ENCODE measurements at places on chromosomes 2 and 18.
A peak's percentile ranks its signal among the peaks of the same experiment; 100 is the strongest.

DNA sequence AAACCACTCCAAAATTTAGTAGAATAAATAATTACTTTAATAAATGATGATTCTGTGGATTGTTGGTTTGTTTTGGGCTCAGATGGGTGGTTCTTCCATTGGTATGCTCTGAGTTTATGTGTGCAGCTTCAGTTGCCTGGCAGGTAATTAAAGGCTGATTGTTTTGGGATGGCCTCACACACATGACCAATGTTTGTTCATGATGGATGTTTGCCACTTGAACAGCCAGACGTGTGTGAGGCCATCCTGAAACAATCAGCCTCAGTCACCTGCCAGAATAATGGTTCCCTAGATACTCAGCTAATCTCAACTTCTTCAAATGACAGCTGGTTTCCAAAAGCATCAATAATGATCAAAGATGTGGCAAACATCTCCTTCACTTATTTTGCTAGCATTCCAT, 352.5 kb upstream of the GULP1 start:
- DNase-seq: no peak

- DNase-seq: no peak
These were observed 244.1 kb downstream of the LPIN1 start for GRCh38 chr2:11990576-11990975.

- no peak for DNase-seq
These were observed 516.3 kb downstream of the TDRD15 start for GRCh38 chr2:21640046-21640445.

DNA sequence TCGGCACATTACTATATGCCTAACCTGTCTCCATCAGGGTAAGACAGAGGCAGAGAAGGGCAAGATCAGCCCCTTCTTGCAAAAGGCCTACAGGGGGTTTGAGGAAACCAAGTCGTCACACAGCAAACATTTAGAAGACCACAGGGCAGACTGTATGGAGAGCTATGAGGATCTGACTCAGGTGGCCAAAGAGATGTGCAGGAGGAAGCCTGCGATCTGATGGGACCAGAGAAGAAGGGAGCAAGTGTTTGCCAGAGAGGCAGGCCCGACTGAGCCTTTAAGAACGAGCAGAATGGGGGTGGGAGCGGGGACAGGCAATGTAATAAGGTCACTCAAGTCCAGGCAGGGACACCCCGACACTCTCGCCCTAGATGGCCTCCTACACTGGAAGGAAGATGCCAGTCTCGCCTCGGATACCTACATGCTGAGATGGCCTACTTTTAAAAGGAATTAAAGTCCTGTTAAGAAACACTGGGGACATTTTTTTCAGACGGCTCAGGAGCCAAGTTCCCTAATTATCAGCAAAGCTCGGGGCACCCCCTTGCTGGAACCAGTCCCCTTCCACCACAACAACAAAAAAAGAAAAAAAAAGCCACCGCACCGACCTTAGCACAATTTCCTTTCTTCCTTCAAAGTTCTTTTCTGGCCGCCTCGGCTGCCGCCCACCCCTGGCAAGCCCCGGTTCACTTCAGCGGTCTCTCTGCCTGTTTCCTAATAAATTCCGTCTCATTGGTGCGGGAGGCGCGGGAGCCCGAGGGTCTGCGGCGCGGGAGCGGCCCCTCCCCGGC, 1.5 kb downstream of the SFXN5 start:
- DNase-seq: no peak

GRCh38 chr2:102761763-102762162, at the start of gene TMEM182:
Gene TMEM182, plus strand, starts transcription at chr2:102762031. Its CDS starts 187 bp downstream, at chr2:102762218.
- DNase-seq: no peak

DNA sequence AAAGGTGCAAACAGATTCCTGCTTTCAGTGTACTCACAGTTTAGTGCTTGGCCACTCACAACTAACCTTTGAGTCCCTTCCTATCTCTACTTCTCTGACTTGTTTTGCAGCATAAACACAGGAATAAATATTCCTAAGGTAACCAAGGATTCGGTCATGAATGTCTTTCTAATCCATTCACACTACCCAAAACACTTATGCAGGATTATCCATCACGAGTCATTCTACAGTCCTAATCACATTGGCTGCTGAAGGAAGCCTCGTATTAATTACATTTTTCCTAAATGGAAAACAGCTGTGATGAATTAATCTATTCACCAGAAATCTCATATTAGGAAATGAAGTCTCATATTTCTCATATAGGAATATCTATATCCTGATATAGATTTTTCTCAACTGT, 16.3 kb downstream of the RDH14 start:
- no peak for DNase-seq

DNA sequence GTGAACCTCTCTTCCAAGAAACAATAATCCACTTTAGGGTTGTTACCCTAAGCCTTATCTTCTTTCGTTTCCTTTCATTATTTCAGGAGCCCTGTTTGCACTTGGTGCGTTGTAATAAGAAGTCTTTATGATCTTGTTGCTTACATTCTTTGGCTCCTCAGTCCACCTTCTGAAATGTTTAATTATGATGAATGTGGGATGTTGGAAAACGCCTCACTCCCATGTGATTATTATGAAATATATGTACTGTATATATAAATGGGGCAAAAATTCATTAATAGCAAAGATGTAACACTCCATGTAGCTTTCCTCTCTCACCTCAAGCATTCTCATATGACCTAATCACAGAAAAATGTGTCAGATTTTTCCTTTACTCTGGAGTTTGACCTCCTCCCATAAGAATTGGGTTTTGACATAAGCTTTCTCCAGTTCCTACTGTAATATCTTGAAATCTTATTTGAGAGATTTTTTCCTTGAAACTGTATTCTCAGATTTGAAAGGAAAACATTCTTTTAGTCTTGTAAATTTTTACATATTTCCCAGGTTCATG, 397.2 kb upstream of the FANCL start:
- DNase-seq: no peak

DNA sequence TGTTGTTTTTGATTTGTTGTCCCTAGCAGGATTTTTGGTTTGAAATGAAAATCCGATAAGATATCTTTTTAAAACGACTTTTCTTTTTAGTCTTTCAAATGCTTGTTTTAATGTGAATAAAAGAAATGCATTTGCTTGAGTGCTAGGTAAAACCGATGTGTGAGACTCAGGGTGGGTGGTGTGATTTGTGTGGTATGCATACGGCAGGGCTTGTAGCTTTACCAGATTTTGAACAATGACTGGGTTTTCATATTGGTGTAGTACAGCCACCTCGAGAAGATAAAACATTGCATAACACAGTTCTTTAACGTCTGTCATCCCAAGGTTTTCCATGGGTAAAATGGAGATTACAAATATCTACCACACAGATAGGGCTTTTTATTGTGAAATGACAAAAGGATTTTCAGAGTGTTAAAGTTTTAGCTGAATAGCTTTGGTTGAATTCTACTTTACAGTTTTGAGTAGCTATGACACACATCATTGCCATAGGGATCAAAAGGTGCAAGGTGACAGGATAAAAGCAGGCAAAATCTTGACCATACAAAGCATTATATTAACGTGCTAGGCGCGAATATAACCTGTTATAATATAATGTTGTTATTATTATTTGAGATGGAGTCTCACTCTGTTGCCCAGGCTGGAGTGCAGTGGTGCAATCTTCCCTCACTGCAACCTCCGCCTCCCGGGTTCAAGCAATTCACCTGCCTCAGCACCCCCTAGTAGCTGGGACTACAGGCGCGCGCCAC, 824 bp upstream of the ZNF638 start:
- no peak for DNase-seq

GRCh38 chr2:15092181-15092580, 459.7 kb downstream of the LRATD1 start:
- no peak for DNase-seq

- no peak for DNase-seq
These were observed 385.5 kb downstream of the RND3 start for GRCh38 chr2:150101947-150102346.

DNA sequence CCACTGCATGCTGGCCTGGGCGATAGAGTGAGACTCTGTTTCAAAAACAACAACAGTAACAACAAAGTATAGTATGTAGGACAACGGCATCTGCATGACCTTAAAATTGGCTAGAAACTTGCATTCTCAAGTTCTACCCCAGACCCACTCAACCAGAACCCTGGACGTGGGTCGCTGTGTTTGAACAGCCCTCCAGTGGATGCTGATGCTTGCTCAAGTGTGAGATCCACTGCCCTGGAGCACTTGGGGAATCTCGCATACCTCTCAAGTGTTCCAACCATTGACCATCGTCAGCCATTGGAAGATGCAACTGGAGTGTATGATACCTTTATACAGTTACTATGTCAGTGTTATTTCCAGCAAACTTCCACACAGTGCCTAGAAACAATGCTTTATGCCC, 435.9 kb downstream of the DCDC2C start:
- DNase-seq: no peak

DNA sequence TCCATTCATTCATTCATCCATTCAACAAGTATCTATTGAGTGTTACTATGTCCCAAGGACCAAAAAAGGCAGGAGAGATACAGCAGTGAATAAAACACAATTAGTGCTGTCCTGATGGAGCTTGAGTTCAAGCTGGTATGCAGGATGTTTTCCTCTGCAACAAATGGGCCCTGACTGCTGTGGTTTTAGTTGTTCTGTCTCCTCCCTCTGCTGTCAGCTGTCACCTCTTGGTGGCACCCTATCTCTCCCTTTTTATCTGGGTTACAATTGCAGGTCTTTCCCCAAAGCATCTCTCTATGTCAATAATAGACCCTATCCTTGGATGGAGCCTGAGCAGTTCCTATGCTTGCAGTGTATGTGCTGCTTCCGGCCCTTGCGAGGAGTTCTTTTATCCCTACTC, 304.8 kb downstream of the PDE11A start:
- DNase-seq: no peak

GRCh38 chr2:103008586-103008985, 246.8 kb downstream of the TMEM182 start:
- no peak for DNase-seq

DNA sequence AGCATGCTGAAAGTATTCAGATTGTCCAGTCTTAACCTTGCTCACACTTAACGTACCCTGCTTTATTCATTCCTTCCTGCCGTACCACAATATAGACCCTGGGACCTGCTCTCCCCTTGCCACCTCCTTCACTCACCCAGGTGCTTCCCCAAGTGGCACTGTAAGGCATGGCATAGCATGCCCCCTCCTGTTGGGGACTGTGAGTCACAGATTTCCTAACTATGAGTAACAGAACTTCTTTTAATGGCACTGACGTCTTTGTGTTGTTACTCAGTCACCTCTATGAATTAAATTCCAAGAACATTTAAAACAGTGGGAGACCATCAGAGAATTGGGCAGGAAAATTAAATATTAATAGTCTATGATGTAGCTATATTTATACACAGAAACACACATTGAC, 117.2 kb downstream of the CTNNA2 start:
- no peak for DNase-seq

DNA sequence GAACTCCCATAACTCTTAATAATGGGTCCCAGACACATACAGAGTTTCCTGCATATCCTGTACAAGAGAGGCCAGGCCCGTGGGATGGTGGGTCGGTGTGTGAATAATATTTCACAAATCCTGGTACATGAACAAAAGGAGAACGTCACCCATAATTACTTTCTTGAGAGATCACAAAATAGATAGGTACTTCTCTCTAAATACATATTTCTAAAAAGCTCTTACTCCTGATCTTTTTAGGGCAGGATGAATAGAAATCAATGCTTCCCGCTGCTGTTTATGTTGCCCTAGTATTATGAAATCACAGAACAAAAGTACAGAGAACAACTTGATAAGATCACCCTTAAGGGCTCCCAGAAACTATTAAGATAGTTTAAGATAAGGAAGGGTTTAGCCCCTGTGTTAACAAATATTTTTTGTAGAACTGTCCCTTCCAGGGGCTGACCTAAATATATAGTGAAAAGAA, 5.4 kb downstream of the IRS1 start:
- DNase-seq: no peak

DNA sequence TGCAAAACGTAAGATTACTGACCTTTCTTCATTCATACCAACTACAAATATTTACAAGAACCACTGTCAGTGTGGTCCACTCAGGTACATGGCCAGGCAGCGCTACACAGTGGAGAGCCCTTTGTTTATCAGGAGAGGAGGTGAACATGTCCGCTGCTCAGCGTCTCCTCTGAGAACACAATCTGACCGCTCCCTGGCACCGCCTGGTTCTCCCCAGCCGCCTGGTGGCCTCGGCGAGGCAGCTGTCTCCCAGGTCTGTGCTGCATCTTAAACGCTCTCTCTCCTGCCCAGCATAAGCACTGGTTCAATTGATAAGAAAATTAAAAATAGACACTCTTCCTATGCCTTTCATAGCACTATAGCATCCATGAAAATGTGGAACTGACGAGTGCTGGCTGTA, 146.8 kb upstream of the PXDN start:
- no peak for DNase-seq

DNA sequence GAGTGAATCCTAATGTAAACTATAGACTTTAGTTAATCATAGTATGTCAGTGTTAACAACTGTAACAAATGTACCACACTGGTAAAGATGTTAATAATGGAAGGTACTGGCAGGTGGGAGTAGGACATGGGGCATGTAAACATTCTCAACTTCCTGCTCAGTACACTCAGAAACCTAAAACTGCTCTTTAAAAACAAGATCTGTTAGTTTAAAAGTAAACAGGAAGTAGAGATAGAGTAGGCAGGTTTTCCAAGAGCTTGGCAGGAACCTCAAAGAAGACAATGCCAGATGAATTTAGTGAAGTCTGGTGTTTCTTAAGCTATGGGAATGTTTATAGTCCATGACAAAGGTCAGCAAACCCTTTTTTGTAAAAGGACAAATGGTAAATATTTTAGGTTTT, 46.6 kb downstream of the CCDC138 start:
- DNase-seq: no peak

DNA sequence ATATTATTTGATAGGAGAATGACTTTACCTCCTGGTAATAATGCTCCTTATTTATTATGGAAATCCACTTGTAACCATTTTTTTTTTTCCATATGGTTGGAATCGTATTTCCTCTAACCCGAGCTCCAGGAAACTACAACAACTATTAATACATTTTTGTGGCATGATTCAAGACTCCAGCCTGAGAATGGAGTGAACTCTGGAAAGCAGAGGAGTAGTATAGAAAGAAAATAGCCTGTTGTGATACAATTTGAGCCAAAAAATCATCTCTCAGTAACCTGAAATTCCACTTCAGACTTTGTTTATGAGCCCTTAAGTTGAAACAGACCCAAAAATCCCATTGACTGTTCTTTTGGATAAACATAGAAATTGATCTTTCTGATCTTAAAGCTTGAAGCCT, 921.1 kb downstream of the SOCS6 start:
- peak; percentile 55 for DNase-seq

DNA sequence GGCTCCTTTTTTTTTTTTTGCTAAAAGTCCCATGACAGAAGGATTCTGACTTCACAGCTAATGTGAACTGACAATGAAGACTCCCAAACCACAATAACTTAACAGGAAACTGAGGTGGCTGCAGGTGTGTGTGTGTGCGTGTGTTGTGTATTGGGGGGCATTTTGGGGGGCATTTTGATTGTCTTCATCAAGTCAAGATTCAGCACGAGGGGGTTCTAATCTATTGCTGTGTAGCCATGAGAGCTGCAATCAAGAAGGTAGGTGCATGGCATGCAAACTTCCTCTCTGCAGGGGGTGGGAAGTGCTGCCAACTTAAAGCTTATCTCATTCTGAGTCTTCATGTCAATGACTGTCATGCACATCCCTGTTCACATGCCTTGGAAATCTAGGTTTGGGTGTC, 25.2 kb downstream of the SPRED2 start:
- DNase-seq: no peak
